ENCODE measurements at places on chromosomes 2 and 18.

GRCh38 chr2:220904015-220904414, 668.1 kb downstream of the EPHA4 start:
- DNase-seq: no peak

DNA sequence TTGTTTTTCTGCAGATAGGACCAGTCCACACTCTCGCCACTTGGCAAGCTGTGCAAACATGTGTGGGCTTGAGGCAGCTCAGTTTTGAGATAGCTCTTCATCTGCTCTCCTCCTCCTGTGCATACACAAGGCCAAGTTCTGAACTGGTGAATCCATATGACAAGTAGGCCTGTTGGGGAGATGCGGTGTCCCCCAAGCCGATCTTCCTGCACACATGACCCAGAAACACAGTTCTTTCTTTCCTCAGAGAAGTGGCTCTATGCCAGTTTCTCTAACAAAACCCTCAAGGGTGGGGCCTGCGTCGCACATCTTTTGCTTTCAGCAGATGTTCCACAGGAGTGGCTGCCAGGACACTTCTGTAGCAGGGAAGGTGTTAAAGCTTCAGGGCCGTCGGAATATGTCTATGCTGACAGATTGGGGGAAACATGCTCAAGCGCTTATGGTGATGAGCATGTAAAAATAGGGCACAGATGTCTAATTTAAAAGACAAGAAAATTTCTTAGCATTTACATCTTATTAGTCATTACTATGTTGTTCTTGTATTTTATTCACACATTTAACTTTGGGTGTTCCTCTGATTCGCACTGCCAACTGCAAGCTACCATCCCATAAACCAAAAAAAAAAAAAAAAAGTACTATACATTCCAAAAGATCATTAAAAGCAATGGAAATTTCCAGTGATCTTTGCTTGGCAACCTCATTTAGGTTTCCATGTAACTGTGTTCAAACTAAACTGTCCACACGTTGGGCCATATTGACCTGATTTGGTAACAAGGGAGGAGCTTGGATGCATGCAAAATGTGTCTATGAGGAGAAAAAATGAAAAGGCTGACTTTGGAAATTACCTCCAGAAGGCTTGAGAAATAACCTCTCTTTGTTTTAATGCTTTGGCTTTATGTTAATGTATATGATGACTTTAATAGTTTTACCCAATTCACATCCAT, 1055.5 kb upstream of the KLHL29 start:
- no peak for DNase-seq

GRCh38 chr2:3492951-3493614, 26.2 kb downstream of the ADI1 start:
- no peak for DNase-seq

- no peak for DNase-seq
Measured at GRCh38 chr2:3704692-3705091, 1.3 kb downstream of the DCDC2C start.

Data from stimulated activated CD8-positive, alpha-beta memory T cell treated with anti-CD3 and anti-CD28 coated beads, Interleukin-2, amount 100 ng/mL, for 48 hours (primary cell).